ENCODE measurements at places on chromosomes 3 and 15. TPM values are rescaled to one million over a fixed set of nuclear protein-coding genes. Genes with fewer than 3 reads are reported as not detected.

GRCh38 chr15:74239051-74239705 is 3.1 kb downstream of the CCDC33 start:
- DNase-seq: no peak

DNA sequence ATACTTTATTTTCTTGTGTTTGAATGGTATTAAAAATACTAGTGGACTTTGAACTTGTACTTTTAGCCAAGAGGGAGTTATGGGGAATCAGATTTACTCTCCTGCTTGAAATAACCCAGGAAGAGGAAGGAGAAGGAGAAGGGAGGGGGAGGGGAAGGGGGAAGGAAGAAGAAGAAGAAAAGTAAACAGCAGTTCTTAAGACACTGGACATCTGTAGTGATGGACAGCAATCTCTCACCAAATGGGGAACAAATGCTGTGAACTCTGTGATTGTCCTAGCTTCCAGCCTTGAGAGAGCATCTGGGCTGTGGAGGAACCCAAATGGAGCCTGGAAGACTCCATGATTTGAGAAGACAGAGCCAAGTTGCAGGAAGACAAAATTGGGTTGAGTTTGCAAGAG is 52.0 kb downstream of the VPS8 start:
- DNase-seq: no peak

GRCh38 chr15:86834115-86834863 is 754.6 kb downstream of the AGBL1 start:
- DNase-seq: no peak

GRCh38 chr3:53257465-53257864 is 1.6 kb upstream of the TKT start:
- DNase-seq: no peak

DNA sequence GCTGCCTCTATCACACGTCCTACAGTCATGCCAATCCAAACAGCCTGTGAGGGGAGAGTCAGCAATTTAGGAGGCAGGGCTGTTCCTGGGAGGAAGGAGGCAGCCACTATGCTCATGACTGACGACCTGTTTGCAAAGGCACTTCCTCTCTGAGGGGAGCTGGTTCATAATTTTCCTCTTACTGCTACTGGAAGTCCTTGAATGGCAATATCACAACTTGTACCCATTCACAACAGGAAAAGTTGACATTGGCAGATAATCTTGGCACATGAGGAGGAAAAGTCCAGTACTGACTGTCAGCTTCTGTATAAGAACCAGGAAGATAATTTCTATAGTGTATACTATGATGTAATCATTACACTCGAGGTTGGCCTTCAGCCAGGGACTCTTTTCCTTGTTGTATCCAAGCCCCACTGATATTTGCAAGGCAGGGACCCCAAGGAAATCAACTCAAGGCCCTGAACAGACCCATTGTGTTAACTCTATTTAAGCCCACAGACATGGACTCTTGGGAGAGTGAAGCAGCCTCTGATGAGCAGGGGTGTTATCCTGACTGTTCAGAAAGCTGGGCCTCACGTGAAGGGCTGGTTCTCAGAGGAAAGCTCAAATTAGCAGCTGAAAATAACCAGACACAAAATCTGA is 267.3 kb upstream of the ADAMTS9 start:
- no peak for DNase-seq

The SYNPR gene
- not detected for total RNA-seq

Data from activated naive CD8-positive, alpha-beta T cell treated with anti-CD3 and anti-CD28 coated beads for 36 hours (primary cell).